ENCODE measurements at places on chromosomes 4 and X. TPM values are rescaled to one million over a fixed set of nuclear protein-coding genes. Genes with fewer than 3 reads are reported as not detected.

DNA sequence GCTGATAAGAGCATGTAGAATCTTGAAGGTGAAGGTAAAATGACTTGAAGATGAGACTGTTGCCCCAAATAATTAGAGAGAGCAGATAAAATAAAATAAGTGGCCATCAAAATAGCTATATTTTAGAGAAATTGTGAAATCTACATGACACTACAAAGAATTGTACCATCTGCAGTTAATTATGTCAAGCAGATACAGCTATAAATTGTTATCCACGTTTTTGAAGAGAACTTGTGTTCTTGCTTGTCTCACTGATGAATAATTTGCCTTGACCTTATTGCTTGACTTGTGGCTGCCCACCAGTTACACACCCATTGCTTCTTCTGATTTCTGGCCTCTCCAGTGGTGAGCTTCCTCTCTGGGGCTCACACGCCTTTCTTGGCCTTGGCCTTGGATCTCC, 75.8 kb upstream of the TNIP3 start:
- DNase-seq = no peak

GRCh38 chrX:111207851-111208250, 62.4 kb downstream of the CAPN6 start:
- DNase-seq = no peak

DNA sequence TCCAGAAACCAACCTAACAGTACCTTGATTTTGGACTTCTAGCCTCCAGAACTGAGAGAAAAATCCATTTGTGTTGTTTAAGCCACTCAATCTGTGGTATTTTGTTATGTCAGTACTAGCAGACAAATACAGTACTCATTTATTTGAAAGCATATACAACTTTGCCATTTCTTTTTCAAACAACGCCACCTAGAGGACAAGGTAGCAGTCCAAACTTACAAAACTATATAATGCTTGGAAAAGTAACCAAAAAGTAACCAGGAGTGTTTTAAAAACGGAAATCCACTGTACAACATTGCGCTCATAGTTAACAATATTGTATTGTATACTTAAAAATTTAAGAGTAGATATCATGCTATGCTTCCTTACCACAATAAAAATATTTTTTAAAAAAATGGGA, 37.0 kb upstream of the FGF13 start:
- DNase-seq = peak; percentile 3

GRCh38 chrX:149157976-149158375, 347.1 kb downstream of the IDS start:
- DNase-seq = no peak

The ARHGEF38 gene
- not detected for total RNA-seq

Measured in glomerular endothelial cell (primary cell).